ENCODE measurements at places on chromosomes 6 and 20.

DNA sequence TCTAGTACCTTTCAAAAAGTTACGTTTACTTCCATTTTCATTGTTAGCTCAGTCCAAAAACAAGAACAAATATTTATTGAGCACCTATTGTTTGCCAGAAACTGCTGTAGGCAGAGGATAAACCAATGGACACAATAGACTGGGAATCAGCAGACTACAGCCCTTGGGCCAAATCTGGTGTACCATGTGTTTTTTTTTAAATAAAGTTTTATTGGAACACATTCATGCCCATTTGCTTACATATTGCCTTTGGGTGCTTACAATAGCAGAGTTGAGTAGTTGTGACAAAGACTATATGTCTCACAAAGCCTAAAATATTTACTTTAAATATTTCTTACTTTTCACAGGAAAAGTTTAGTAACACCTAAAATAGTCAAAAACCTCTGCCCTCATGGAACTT is 216.1 kb downstream of the COL9A1 start:
- DNase-seq: no peak

DNA sequence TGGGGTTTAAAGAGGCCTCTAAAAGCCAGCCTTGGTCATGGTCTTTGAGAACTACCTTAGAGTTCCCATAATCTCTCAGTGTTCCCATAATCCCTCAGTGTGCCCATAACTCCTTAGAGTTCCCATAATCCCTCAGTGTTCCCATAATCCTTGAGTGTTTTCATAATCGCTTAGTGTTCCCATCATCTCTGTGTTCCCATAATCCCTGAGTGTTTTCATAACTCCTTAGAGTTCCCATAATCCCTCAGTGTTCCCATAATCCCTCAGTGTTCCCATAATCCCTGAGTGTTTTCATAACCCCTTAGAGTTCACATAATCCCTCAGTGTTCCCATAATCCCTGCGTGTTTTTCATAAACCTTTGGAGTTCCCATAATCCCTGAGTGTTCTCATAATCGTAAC is 199.2 kb downstream of the QKI start:
- no peak for DNase-seq

GRCh38 chr6:25010176-25010575 is 74.4 kb upstream of the RIPOR2 start:
- DNase-seq: no peak

DNA sequence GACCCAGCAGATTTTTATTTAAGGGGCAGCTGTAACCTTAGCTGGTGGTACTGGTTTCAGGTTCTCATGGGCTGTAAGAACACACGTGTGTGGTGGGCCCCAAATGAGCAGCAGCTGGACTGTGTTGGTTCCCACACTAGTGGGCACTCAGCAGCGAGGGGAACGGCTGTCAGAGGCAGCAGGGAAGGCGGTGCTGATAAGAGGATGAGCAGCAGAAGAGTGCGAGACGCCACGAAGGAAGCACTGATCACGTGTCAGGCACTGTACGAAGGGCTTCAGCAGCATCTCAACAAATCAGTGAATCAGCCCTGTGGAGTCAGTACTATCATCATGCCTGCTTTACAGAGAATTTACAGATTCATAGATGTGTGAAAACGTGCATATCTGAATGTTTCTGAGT is 41.0 kb upstream of the EMILIN3 start:
- DNase-seq: no peak

- no peak for DNase-seq
Observed at GRCh38 chr20:21575981-21576740, 62.3 kb upstream of the NKX2-2 start.

- DNase-seq: no peak
Observed at GRCh38 chr6:89736893-89737292, 82.7 kb downstream of the MDN1 start.

DNA sequence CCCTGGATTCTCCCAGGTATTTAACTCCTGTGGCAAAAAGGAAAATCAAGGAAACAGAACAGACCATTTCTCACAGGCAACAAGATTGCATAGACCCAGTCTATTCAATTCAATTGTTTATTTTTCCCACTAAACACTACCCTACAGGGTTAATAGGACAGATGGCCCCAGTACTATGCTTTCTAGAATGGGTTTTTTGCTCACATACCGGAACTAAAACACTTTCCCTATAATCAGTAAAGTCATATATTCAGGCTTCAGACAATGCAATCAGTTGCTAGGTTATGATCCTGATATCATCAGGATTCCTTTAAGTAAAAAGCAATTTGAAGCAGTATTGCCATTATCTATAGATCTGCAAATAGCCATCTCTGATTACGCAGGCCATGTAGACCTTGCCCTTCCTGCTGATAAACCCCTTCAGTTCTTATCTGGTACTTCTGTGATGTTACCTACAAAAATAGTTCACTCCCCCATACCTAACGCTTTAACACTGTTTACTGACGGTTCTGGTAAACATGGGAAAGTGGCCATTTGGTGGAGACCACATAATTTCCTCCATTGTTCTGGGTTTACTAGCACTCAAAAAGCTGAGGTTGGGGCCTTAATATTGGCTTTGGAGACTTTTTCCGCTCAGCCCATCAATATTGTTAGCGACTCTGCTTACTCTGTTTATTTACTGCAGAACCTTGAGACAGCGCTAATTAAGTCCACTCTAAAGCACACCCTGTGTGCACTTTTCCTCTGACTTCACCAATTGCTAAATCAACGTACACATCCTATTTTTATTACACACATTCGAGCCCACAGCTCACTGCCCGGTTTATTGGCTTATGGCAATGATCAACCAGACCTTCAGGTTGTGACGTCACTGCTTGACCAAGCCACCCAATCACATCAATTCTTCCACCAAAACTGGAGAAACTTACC is 666.0 kb downstream of the PHF3 start:
- DNase-seq: no peak

- no peak for DNase-seq
Observed at GRCh38 chr20:62010551-62011402, 54.9 kb downstream of the TAF4 start.

All from cerebellar nuclear complex (tissue), 1 donor.